Kidney (tissue), 22 donors: ENCODE measurements at places on chromosomes 1 and 21.

GRCh38 chr1:87169263-87169910 is 159.3 kb upstream of the LMO4 start:
- DNase-seq = no peak

GRCh38 chr1:171495444-171495843 is 10.1 kb downstream of the PRRC2C start:
- no peak for DNase-seq

GRCh38 chr1:29117381-29117780 is 6.3 kb downstream of the TMEM200B start:
- DNase-seq = no peak

DNA sequence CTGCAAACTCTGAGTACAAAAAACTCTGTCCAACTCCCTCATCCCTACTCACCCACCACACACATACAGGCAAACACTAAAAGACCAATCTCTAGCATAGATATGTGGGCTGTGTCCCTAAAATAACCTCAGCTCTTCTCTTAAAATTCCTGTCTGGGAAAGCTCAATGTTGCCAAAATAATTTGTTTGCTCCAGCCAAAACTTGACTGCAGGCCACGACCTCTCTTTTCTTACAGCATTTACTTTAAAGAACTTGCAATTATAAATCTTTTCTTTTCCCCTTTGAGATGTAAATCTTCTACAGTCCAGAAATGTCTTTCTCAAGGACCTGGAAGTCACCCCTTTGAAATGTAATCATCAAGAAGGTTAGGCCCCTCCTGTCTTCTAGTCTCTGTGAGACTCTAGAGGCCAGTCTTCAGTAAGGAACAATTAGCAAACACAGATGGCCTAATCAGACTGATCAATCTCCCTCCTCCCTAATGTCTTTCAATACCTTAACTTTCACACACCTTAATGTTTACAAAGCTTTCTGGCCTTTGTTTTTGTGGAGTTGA is 483.6 kb upstream of the RGS18 start:
- DNase-seq = no peak

GRCh38 chr1:34780528-34780927 is 486 bp upstream of the GJB3 start:
- DNase-seq = no peak
